RWPE1 (cell line): ENCODE measurements at places on chromosomes 16 and 17.

DNA sequence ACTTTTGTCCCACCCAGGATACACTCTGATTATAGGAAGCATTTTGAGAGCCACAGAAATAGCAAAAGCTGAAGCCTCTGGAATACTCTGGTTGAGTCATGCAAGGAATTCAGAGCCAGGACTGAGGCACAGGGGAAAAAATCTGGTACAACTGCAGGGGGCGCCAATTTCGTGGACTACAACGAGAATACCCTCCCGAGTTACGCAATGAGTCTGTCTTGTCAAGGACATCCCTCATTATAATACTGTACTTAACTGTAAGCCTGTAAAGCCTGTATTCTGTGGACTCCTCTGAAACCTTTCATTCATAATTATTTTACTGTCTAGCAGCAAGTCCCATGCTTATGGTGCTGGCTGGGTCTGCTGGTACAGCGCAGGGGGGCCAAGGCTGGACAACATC is 7.8 kb downstream of the HOXB1 start:
- DNase-seq = no peak

DNA sequence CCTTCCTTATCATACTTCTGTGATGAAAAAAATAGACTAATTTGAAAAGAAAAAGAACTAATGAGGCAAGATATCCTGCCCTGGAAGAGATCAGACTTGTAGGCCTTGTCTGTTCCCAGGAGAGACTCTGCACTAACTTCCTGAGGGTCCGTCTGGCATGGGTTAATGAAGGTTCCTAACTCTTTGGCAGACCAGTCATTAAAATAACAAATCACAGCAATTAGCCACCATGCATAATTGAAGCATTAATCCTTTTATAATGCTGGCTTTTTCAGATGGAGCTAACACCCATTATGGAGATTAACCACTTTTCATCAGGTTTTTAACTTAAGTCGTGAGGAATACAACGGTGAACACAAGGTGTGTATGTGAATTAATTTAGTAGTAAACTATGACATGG is 10.4 kb upstream of the KRT10 start:
- DNase-seq = no peak

DNA sequence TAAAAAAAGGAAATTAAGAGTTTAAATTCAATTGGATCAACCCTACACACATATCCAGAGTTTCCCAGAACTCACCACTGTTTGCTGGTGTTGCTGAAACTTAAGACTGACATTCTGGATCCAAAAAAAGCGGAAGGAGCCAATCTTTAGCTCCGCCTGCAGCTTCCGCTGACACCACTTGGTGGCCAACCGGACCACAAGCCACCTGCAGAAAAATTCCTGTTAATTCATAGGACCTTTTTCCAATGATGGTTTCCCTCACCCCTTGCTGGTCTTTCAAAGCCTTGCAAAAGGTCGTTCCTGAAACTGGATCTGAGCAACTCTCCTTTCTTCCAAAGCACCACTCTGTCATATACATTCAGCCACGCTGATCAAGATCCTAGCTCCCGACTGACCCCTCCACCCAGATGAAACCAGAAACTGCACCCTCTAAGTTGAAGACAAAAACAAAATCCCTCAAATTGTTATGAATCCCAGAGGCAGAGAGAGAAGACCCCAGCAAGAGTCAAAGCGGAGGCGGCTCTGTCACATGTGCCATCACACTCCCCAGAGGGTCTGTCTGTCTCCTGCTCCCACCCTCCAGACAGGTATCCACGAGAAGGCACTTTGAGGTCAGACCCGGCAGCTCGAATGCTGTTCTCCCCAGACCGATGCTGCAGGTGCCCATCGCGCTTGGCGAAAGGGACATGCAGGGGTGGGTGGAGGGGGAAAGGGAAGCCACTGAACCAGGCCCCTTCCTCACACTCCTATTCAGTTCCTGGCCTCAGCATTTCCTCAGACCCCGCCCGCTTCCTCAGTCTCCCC is 773 bp downstream of the BLTP2 start:
- DNase-seq = peak; percentile 57

DNA sequence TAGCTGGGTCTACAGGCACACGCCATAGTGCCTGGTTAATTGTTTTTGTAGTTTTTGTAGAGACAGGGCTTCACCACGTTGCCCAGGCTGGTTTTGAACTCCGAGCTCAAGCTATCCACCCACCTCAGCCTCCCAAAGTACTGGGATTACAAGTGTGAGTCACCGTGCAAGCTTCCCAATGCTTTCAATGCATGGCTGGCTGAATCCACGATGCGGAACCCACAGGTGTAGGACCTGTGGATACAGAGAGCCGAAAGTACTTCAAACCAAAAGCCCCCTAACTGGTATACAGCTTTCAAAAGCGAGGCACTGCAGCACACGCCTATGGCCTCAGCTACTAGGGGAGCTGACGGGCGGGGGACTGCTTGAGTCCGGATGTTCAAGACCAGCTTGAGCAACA is 44.8 kb downstream of the METTL16 start:
- no peak for DNase-seq

DNA sequence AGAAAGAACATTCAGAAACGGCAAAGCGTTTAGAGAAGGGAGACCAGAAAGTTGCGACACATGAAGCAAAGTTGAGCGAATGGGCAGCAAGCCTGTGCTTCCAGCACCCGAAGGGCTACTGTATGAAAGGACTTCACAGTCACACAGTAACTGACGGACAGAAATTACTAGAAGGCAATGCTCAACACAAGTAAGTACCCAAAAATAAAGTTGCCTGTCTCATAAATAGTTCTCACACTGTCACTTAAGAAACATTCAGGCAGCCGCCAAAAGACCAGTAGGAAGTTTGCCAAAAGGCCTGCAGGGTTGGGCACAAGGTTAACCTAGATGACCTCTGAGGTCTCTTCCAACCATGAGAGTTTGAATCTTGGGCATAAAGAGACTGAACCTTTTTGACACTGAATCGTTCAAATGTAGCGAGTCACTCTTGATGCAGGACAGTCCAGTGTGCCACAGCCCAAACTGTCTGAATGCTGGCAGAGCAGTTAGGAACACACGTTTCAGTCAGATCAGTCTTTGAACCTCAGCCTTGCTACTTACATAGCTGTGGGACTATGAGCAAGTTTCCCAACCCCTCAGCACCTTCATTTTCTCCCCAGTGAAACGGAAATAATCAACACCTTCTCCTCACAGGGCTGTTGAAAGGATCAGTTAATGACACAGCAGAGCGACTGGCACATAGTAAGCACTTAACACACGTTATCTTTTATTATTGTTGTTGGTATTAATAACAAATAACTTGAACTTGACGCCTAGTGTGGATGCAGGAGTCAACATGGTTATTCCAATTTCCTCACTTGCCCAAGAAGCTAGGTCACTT is 10.4 kb downstream of the NCBP3 start:
- DNase-seq = no peak

GRCh38 chr17:51508048-51508447 is 247.7 kb downstream of the UTP18 start:
- DNase-seq = no peak
